ENCODE measurements at places on chromosomes 7 and 10.
A peak's percentile ranks its signal among the peaks of the same experiment; 100 is the strongest.

GRCh38 chr10:87557409-87557808, 52.7 kb downstream of the MINPP1 start:
- DNase-seq: no peak

- DNase-seq: no peak
Measured at GRCh38 chr10:73628405-73628804, 12.9 kb downstream of the MYOZ1 start.

- no peak for DNase-seq
Measured at GRCh38 chr7:2163600-2164555, 68.9 kb downstream of the MAD1L1 start.

DNA sequence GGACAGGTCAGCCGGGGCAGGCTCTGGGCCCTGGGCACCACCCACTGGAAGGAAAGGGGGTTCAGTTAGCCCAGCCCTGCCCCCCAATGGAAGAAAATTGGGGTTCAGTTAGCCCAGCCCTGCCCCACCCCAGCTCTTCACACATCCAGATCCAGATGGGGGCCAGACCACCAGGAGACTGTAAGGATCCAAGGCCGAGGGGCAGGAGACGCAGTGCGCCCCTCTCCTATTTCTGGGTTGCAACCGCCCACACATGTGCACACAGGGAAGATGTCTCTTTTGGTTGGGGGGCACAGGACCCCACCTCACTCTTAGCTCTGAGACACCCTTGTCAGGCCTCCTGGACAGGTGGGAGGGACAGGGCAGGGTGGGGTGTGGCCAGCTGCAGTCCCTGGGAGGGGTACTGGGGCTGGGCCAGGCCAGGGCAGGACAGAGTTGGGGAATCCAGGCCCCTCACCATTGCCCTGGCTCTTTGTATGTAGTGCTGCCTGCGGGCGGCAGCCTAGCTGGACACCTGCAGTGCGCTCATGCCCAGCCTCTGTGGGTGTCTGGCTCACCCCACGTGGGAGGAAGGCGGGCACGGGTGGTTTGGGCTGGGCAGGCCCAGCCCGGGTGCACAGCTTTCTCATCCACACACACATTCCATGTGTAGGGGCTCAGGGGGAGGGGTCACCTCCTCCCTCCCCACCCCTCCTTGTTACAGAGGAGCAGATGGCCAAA, 141.2 kb downstream of the LHPP start:
- no peak for DNase-seq

DNA sequence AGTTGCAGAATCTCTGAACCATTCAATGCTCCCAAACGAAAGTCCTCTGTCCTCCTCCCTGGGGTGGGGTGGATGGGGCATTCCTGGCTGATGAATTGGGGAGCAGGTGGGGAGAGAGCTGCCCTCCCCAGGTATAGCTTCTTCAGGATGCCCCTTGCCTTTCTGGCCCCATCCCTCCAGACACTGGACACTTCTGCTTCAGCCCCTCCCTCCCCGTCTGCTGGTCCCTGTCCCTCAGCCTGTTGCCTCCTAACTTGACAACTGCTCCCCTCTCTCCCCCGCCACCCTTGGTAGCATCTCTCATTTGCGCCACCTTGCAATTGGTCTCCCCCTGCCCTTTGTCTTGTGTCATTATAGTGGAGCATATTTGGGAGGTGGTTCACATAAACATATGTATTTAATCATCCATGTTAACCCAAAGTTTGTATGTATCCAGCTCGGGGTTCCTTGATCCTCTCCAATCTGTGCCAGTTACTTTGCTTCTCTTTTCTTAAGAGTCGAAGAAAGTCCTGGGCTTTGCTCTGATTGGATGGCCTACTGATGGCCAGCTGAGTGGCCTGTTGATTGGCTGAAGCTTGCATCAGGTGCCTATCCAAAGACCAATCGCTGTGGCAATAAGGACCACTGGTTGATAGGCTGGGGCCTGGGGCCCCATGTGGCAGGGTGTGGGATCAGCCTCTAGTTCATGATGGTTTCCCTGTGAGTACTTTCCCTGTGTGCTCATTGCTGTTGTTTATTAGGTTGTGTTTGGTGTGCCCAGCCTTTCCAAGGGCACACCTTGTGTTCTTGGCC, 4.0 kb upstream of the GCK start:
- no peak for DNase-seq

GRCh38 chr7:11552676-11553296, 279.2 kb downstream of the THSD7A start:
- DNase-seq: no peak

DNA sequence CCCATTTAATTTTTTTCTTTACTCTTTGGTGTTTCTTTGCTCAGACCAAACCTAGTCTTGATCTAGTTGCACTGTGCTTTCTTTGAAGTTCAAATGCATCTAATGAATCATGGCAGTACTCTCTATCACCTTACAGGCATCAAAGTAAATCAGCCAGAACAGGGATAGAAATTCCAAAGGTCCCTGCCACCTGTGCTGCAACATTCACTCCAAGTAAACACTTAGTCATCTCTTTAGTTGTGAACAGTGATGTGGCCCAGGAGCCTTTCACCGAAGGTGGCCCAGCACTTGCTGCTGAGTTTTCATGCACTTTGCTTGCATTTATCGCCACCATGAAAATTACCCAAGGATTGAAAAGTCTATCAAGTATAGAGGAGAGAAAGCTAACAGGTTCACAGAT, 314.1 kb upstream of the ETV1 start:
- no peak for DNase-seq

DNA sequence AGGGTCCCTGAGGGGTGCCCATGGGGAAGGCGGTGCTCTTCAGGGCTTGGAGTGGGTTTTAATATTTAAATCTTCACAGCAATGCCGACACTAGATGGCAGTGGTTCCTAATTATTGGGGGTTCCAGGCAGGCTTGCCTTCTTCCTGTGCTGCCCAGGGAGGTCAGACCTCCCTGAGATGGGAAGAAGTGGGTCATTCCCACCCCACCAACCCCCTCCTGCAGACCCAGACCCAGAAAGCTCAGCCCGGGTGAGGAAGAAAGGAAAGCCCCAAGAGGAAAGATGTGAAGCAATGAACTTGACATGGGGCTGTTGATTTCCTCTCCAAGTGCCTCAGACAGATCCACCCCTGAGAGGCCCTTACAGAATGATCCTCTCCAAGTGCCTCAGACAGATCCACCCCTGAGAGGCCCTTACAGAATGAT, 85.1 kb upstream of the LANCL2 start:
- peak; percentile 41 for DNase-seq

GRCh38 chr10:121684276-121684675, 86.0 kb upstream of the FGFR2 start:
- DNase-seq: no peak

DNA sequence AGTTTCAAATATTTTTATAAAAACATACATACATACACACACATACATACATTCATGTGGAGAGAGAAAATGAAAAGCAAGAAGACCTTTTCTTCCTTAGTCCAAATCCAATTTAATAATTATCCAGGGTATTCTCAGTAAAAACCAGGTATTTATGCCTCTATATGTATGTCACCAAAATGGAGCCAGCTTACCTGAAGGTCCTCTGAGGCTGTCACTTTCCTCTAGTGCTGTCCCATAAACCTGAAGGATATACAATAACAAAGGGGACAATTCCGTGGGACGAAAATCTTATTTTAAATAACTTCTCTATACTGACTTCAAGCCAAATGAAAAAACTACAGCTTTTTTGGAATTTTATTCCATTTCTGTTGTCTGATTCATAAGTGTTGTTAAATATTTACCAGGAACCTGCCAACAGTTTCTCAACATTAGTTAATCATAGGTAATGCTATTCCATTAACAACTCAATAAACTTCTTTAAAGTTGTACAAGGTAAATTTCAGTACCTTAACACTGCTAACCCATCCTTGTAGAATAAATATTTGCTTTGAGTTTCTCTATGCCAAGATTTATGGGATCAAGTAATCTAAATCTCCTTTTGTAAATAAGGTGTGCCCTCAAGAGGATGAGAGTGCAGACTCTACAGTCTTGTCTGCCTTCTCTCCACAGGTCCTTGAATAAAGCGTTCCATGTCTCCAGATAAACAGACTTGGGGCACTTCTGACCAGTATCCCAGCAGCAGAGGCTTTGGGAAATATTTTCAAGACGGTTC, 260.3 kb downstream of the AHR start:
- DNase-seq: no peak

GRCh38 chr7:94069162-94069739, 65.1 kb upstream of the BET1 start:
- DNase-seq: no peak

DNA sequence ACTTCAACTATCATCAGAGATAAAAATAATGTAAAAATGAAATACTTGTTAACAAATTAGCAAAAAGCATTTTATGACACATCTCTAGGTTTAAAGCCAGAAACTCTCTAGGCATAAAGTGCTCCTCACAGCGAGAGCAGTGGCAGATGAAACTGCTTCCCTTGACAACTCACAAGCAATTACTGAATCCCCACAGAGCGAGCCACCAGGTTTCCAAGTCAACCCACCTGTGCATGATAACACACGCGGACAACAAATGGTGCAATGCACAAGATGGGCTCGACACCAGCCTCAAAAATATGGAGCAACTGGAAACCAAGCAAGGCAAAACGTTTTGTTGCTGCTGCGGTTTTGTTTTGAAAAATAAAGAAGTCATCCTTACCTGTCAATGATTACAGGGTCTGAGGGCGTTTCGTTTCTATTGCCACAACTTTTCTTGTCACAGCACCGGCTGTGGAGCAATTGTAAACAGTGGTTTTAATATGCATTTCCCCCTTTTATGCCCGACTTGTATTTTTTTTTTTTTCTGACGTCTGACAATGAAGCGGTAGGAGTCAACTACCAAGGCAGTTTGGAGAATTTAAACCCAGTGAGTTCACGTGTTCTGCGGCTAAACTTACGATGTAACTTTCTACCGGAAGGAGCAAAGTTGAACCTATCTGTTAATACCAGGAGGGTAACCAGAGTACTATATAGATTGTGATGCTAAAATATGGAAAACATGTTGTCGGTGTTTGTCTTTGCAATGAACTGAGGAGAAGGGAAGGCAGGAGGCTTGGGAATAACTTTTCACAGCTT, 7.0 kb downstream of the EBF3 start:
- no peak for DNase-seq

GRCh38 chr10:126101736-126102135, 205.4 kb downstream of the FANK1 start:
- no peak for DNase-seq

DNA sequence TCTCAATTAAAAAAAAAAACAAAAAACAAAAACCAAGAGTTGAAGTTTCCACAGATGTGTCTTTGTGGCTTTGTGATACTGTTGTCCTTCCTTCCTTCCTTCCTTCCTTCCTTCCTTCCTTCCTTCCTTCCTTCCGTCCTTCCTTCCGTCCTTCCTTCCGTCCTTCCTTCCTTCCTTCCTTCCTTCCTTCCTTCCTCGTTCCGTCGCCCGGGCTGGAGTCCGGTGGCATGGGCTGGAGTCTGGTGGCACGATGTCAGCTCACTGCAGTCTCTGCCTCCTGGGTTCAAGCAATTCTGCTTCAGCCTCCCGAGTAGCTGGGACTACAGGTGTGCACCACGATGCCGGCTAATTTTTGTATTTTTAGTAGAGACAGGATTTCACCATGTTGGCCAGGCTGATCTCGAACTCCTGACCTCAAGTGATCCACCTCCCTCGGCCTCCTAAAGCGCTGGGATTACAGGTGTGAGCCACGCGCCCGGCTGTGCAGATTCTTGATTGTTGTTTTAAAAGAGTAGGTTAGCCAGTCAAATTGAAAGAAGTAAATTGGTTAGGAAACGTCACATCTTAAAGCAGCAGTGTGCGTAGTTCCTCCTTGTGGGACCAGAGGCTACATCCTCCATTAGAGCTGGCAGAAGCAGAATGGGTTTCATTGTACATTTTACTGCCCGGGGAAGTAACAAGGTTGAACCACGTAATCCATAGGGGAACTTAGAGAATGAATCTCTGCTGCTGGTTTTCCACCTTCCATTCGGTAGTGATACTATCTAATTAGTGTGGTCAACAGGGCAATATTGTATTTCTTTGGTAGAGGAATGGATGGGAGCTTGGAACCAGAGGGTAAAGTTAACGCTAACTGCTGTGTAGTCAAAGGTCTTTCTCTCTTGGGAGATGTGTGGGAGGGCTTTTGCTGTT, 20.6 kb downstream of the DNAJB6 start:
- DNase-seq: no peak

DNA sequence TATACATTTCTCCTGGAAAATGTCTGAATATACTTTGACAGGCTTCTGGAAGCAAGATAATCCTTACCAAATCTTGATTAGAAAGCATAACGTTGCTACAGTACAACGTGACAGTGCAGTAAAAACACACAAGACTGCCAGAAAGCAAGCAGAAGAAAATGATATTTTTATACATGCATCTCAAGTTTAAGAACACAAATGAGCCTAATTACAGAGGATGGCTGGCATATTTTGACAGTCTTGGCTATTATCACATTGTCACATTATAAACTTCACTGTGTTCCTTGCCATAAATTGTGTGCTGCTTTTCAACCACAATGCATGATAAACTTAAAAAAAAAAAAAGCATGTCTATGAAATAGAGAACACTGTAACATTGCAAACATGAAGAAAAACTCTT, 4.3 kb downstream of the IKZF5 start:
- no peak for DNase-seq

DNA sequence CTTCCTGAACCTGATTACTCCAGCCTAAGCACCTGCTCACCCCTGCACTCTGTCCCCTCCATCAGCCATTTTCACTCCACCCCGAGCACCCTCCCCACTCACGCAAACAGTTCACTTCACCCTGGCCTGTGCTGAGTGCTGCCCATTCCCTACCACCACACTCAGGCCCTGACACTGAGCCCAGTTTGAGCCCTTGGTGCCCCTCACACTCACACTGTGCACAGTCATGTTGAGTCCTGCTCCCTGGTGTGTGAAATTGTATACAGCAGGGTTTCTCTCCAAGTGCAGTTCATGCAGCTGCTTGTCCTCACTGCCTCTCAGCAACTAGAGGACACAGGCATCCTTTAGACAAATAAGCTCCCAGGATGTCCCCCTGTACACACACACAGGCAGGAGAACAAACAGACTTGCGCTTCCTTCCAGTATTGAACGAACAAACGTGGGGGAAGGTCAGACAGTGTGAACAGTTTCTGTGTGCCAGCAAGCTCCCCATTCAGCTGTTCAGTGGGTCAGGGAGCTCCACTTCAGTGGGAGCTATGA, 6.8 kb downstream of the MYO1G start:
- DNase-seq: no peak

DNA sequence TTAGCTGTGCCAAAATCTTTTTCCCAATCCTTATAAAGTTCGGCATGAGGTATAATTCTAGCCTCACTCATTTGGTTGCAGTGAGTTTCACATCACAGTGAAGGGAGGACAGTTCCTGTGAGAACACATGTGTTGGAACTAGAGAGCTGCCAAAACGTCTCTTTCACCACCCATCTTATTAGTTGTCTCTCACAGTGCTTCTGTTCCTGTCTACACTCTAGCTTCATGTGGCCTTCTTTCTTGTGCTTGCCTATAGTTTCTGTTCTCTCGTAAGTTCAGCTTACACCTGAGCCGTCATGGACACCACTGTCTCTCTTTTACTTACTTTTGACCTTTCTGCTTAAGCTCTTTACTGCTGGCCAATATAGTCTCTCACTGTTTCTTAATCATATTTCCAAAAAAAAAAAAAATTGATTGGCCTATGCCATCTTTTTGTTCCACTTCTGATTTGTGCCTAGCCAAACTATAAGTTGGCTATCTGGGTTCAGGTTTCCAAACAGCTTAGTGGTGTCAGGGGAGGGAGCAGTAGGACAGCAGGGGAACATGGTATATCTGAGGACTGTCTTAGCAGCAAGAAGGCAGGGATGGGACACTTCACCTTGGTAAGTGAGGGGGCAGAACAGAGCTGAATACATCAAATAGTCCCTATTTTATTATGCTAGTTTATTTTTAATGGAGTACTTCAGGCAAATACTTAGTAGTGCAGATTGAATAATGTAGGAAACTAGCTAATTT, 38.0 kb downstream of the ZNRF2 start:
- DNase-seq: no peak

- DNase-seq: peak; percentile 24
Measured at GRCh38 chr7:123400196-123400595, 134.2 kb downstream of the IQUB start.
